ENCODE measurements at places on chromosomes 1 and 21.
A peak's percentile ranks its signal among the peaks of the same experiment; 100 is the strongest.

GRCh38 chr1:191582169-191582568 is 576.1 kb upstream of the RGS18 start:
- DNase-seq, result no peak

- DNase-seq, result no peak
Measured at GRCh38 chr1:188363943-188364342, 1535.2 kb downstream of the PLA2G4A start.

DNA sequence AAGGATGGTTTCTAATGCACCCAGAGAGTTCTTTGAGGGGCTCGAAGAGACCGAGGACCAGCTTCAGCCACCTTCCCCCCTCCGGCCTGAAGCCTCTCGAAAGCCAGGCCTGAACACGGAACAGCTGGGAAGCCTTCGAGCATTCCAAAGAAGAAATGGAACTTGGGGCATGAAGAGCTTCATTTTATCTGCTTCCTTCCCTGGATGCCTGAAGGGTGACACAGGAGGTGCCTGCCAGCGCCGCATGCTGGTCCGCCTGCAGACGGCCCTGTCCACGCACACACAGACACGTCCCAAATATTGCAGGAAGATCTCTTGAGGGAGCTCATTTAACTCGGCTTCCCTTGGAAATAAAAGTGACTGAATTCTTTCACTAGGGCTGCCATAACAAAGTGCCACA is 73.7 kb downstream of the TOMM20 start:
- no peak for DNase-seq

DNA sequence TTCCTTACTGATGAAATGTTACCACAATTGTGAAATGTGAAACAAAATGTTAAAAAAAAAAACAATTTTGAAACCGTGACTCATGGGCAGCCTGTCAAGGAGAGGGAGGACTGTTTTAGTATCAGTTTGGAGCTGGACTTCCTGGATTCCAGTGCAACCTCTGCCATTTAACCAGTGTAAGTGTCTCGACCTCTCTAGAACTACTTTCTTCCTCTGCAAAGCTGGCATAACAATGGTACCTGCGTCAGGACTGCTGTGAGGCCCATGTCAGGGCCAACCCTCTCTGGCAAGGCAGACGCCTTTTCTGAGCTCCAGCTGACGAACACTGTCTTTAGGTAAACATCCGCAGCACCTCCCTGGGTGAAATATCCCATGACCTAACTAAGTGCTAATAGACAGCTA is 20.9 kb downstream of the URB1 start:
- DNase-seq, result no peak

GRCh38 chr21:45293726-45294401 is 6.2 kb upstream of the POFUT2 start:
- no peak for DNase-seq

- DNase-seq, result no peak
Measured at GRCh38 chr1:208084764-208085163, 159.4 kb downstream of the PLXNA2 start.

DNA sequence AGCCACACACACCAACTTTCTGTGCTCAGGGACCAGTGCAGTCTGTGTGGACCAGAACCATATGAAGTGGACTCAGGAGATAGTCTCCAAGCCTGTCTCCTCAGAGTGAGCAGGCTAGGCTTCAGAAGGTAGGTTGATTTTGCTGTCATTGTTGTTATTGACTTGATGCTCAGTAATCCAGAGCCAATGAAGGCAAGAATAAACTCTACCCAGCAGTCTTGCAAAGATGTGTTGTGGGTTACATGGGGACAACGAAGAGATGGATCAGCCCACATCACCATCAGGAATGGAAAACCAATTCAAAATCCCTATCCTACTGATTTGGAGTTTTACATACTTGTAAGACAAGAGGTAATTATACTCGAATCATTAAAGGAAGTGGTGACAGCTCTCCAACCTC is 37.4 kb downstream of the PHC2 start:
- no peak for DNase-seq

DNA sequence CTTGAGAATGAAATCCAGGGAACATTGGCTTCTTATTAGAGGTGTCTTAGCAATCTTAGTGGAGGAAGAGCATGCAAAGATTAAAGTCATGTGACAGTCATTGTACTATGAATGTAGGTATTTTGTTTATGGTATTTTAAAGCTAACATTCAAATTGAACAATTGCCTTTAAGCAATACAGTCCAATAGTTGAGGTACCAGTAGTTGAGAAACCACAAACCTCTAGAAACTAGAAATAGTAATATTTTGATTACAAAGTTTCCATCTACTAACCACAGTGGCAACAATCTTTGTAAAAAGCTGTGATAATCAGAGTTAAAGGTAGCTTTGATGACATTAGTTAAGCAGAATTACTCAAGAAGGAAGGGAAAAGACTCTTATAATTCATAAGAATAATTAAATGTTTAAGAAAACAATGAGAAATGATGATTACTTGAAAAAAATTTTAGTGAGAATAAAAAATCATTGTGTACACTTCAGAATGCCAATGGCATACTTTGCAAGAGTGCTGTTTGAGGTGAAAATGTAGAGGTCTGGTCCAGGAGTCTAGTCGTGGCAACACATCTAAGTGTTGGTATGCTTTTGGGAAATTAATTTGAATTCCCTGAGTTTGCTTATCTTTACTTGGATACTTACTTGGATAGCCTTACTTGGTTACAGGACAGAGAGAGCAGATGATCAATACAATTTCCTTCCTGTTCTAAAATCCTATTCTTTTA is 104.9 kb upstream of the PTGFR start:
- no peak for DNase-seq

DNA sequence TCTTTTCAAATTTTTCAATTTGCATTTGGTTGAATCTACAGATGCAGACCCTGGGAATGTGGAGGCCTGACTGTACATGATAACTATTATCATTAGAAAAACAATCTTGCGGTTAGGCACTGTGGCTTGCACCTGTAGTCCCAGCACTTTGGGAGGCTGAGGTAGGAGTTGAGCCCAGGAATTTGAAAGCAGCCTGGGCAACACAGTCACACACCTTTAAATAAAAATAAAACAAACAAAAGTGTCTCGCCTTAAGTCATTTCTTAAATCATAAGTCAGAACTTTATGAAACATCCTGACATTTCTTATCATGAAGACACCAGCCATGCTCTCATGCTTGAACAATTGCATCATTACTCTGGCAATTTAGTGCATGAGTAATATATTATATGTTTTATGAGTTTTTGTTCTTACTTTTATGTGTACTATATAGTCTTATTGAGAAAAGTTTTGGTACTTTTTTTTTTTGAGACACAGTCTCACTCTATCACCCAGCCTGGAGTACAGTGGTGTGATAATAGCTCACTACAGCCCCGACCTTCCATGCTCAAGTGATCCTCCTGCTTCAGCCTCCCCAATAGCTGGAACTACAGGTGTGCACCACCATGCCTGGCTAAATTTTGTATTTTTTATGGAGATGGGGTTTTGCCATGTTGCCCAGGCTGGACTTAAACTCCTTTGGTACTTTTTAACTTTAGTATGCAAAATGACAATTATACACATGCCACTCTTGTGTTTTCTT is 7.8 kb downstream of the TBX19 start:
- no peak for DNase-seq

DNA sequence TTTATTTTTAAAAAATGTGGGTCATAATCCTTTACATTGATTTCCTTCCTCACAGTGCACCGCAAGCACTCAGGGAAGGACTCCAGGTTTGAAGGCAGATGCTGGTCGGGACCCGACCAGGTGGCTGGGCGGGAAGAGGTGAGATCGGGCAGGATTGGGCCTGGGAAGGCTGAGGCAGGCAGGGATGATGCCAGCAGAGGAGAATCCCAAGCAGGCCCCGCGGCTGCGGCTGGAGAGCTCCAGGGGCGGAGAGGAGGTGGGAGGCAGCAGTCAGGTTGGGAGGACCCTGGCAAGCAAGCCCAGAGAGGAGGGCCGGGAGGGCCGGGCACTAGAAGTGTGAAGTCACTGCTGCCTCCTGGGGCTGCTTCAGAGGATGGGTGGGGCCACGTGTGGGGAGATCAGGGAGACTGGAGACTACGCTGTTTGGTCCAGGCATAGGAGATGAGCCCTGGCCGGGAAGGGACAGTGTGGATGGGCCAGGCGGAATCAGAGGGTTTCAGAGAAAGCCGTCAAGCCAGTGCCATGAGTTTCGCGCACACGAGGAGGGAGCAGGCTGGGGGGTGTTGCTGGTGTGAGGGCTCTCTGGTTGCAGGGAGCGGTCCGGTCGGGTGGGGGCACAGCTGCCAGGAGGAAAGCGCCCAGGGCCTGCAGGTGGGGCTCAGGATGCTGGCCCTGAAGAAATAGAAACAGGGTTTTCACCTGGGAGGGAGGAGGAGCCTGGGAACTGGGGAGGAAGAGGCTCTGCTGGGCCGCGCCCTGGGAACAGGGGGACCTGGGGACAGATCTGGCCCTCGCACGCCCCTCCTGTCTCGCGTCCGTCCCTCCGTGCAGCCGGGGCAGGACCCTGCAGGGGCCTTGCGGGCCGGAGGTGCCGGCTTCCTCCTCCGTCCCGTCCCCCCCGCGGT is 888 bp upstream of the COL18A1 start:
- DNase-seq, result peak; percentile 68

DNA sequence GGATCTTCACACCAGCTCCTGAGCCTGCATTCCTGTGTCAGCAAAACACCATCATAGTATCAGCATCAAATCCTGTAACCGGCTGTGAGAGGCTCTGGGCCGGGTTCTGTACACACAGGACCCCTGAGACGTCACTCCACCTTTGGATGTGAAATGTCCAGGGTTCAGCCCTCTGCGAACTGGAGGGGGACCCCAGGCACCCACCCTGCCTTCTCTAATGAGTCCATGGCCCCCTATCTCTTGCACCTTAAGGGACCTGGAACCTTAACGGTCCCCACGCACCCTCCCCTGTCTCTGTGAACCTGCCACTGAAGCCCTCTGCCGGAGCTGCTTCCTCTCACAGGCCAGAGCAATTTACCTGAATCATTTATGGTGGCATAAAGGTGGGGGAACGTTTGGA is 257.8 kb downstream of the NPHP4 start:
- no peak for DNase-seq

DNA sequence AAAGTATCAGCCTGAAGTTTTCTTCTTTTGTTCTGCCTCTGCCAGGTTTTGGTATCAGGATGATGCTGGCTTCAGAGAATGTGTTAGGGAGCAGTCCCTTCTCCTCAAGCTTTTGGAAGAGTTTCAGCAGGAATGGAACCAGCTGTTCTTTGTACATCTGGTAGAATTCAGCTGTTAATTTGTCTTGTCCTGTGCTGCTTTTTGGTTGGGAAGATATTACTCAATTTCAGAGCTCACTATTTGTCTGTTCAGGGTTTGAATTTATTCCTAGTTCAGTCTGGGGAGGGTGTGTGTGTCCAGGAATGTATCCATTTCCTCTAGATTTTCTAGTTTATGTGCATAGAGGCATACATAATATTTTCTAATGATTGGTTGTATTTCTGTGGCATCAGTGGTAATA is 12.8 kb downstream of the ZNF678 start:
- DNase-seq, result no peak

GRCh38 chr1:16068356-16069270 is 4.8 kb downstream of the FAM131C start:
- no peak for DNase-seq

- no peak for DNase-seq
Measured at GRCh38 chr1:64650411-64650810, 94.5 kb upstream of the RAVER2 start.

DNA sequence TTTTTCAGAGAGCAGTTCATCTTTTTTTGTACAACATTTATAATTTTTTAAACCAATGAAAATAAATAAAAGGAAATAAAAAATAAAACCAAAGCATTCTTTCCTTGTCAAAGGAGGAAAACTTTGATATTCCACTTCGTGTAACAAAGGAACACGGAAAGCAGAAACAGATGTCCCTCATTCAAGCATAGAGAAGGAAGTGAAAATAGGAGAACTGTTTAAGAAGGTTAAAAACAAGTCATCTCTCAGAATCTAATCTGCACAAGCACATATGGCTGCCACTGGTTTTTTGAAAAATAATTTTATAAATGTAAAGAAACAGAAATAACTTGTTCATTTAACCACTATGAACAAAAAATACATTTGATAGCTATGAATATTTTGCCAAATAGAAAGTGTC is 35.9 kb upstream of the ZNF644 start:
- no peak for DNase-seq

DNA sequence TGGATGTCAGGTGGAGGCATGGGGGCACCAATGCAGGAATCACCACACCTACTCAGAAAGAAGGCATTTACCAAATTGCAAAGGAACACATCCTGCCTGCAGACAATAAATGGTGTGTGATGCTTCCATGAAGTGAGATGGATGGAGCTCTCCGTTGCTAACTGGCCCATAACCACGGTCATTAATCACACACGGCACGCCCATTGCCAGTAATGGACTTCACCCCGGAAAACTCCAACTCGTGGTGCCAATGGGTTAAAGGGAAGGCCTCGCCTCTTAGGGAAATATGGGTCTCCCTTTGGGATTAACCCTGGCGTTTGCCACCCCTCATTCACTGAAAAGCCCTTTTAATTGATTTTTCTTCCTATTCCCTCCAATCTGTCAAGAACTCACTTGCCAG is 443.1 kb upstream of the DAB1 start:
- DNase-seq, result no peak

GRCh38 chr1:119675349-119676345 is 27.6 kb upstream of the ZNF697 start:
- peak; percentile 81 for DNase-seq

- DNase-seq, result no peak
Measured at GRCh38 chr1:165698761-165699052, 345 bp upstream of the ALDH9A1 start.

GRCh38 chr1:228224198-228225164 is 16.6 kb downstream of the OBSCN start:
- no peak for DNase-seq

DNA sequence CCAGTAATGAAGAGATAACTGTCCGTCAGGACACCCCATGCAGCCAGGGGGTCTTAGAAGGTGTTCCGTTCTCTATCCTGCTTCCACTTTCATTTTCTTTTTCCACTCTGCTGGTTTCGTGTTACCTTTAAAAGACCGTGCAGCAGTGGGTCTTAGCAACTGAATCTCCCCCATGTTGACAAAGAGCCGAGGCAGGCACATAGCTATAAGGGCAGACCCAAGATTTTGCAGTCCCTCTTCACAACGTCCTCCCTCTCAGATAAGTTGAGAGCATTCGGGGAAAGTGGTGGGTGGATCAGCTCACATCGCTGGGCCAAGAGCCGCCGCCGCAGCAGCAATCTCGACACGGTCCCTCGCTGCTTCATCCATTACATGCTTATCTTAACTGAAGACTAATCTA is 355.5 kb downstream of the LMO4 start:
- peak; percentile 28 for DNase-seq

DNA sequence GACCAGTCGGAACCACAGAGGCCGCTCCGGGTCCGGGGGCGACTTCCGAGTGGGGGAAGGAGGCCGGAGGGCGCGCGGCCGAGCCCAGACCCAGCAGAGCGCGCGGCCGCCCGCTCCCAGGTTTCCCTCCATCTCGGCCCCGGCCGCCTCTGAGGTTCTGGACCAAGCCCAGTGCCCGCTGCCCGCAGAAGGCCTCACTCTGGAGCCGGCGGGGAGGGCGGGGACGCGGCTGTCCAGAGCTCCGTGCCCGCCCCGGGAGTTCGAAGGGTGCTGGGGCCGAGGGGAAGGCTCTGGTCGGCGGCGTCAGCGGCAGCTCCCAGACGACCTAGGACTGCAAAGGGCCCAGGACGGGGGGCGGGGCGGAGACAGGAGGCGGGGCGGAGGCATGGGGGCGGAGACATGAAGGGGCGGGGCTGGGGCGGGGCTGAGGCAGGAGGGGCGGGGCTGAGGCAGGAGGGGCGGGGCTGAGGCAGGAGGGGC is 48.0 kb upstream of the SLC19A1 start:
- peak; percentile 99 for DNase-seq

- no peak for DNase-seq
Measured at GRCh38 chr1:172612478-172612877, 46.4 kb upstream of the FASLG start.

GRCh38 chr1:79976287-79976686 is 969.8 kb upstream of the ADGRL4 start:
- no peak for DNase-seq
